Stimulated activated naive CD8-positive, alpha-beta T cell treated with anti-CD3 and anti-CD28 coated beads, Interleukin-15, Interleukin-2, amounts not matched to agents 100 U/mL and 50 U/mL, for 24 hours (primary cell): ENCODE measurements at places on chromosomes 2 and 18.

GRCh38 chr18:49322765-49323490 lies 137.5 kb downstream of the DYM start:
- no peak for DNase-seq

DNA sequence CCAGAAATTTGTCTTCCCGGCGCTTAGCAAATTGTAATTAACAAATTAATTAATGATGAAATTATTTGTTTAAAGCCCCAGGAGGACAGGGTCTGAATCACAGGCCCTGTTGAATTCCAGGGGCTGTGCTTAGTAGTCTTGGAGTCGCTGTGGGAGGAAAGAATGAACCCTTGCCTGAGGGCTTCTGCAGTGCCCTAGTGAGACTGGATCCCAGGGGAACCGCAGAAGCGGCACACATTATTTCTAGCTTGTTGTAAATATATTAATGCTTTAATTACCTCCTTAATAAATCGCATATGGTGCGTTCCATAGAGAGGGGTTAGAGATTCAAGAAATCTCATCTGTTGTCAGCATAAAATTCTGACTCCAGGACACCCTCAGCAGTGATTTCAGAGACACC lies 235.4 kb downstream of the CELF4 start:
- no peak for DNase-seq

- no peak for DNase-seq
These were observed 15.0 kb upstream of the RAB27B start for GRCh38 chr18:54813305-54813704.

DNA sequence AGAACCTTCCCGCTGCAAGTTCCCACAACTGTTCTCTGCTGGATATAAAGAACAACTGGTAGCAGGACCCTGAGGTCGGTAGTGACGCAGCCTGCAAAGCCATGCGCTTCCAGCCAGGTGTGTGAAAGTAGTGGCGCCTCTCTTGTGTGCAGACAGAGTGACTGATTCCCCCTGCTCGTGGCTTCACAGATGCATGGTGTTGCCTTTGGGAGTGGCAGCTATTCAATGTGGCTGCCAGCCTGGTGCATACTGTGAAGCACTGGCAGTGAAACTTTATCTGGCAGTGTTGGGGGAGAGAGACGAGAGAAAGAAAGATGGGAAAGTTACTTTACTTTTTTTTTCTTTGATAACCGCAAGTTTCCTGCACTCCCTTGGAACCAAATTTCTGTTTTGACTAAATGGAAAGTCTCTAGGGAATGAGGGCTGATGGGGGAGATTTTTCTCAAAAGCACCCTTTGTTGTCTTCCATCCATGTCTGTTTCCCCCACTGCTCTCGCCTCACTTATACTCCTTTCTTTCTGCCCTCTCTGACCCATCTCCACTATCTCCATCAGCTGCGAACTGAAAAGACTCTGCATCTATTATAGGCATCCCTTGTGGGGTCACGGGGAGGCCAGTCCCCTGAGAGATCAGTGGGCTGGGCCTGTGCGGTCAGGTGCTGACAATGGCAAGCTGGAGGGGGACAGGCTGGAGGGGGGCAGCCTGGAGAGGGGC lies 90.0 kb upstream of the TNP1 start:
- DNase-seq = no peak

GRCh38 chr2:85137156-85137555 lies 4.0 kb downstream of the TCF7L1 start:
- DNase-seq = no peak

DNA sequence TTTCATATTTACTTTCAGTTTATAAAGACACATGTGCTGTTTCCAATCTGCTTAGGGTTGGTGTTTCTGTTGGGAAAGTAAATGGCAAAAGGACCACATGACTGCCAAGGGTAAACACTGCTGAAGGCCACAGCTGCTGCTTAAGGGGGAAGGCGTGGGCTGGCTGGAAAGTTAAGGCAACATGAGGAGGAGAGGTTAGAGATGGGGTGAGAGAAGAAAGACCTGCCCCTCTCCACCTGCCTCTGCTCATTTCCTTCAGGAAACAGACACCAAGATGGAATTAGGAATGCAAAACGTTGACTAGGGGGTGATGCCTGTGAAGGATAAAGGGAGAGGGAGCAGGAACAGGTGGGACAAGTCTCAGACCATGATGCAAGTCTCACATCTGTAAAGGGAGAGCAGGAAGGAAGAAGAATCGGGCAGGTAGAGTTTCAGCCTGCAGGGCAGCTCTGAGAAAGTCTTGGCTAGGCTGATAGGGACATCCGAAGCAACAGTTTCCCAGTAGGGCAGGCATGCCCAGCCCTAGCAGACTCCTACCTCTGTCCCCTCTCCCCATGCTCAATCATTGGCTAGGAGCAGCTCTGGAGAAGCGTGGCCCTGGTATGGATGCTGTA lies 86.0 kb downstream of the CDC42EP3 start:
- peak; percentile 52 for DNase-seq

GRCh38 chr2:105635564-105635963 lies 109.1 kb upstream of the NCK2 start:
- no peak for DNase-seq

GRCh38 chr2:185144159-185144919 lies 546.0 kb downstream of the ZNF804A start:
- no peak for DNase-seq

GRCh38 chr2:222912117-222912516 lies 51.3 kb downstream of the ACSL3 start:
- no peak for DNase-seq

- DNase-seq = no peak
These were observed 2.4 kb downstream of the PELI1 start for GRCh38 chr2:64141674-64142405.

GRCh38 chr2:190973262-190973661 lies 40.7 kb downstream of the STAT1 start:
- no peak for DNase-seq

DNA sequence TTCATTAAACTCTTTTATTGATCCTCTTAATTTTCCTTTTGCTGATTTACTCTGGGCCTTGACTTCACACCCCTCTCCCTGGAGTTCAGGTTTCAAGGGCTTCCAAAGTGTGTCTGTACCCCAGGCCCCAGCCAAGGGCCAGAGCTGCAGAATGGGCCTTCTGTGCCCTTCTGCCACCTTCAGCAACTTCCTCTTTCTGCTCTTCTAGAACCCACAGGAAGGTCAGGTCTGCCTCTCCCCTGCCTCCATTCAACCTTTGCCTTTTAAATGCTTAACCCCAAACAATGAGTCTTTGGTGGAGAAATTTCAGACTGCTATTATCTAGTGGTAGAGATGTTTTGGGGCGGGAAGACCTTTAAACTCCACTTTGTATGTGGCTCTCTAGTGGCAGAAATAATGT lies 63.1 kb downstream of the TSN start:
- no peak for DNase-seq

DNA sequence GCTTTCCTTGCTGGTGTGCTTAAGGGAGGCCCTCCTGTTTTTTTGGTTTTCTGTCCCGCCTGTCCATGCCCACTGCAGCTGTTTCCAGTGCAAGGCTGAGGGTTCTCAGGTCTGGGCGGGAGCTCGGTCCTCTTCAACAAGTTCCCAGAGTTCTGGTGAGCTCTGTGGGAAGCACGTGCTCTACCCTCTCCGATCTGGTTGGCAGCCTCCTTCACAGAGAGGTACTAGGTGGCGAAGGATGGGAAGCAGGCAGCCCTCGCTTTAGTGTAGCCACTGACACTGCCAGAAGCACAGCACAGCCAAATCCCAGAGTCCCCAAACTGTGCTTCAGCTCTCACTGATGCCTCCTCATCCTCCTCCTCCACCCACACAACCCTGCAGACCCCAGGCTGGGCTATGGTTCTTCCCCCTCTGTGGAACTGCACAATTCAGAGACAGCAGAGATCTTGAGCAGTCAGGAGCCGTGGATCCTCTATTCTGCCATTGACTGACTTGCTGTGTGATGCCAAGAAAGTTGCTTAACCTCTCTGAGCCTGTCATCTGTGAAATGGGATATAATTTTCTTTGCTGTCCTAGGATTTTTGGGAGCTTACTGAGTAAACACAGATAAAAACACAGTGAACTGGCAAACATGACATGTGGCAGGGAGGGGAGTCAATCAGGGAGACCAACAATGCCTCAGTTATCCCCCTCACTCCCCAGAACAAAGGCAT lies 157.3 kb downstream of the MSH2 start:
- DNase-seq = no peak

- DNase-seq = no peak
These were observed 11.6 kb upstream of the RBMS1 start for GRCh38 chr2:160505256-160505655.

- no peak for DNase-seq
These were observed 99.5 kb downstream of the MEIS1 start for GRCh38 chr2:66534461-66534860.

DNA sequence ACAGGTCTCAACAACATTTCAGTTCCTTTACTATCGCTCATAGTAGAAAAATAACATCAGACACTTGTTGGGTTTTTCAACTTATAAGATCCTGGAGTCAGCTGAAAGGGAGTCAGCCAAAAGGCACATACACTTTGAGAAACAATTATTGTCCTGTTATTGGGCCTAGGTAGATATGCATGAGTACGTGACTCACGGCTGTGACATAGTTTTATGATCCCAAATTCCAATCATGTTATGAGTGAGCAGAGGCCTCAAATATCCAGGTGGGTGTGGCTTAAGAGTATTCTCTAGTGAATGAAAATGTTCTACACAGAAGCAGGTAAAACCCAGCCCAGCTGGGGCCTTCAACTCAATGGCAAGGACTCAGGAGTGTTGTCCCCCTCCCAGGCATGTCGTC lies 27.2 kb downstream of the SERPINB8 start:
- DNase-seq = no peak

DNA sequence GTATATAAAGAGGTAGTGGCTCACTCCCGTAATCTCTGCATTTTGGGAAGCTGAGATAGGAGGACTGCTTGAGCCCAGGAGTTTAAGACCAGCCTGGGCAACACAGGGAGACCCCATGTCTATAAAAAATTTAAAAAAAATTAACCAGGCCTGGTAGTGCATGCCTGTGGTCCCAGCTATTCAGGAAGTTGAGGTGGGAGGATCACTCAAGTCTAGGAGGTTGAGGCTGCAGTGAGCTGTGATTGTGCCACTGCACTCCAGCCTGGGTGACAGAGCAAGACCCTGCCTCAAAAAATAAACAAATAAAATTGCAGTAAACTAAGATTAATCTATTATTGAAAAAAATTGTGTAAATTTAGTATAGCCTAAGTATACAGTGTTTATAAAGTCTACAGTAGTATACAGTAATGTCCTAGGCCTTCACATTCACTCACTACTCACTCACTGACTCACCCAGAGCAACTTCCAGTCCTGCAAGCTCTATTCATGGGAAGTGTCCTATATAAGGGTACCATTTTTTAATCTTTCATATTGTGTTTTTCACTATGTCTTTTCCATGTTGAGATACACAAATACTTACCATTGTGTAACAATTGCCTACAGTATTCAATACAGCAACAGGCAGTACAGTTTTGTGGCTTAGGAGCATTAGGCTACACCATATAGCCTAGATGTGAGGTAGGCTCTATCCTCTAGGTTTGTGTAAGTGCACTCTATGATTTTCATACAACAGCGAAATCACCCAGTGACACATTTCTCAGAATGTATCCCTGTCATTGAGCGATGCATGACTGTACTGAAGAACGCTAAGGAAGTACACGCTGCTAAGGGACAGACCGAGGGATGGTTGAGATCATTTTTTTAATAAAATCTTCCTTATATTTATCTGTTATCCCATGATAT lies 10.4 kb upstream of the MAP4K3 start:
- no peak for DNase-seq

GRCh38 chr2:39641635-39642034 lies 24.1 kb upstream of the TMEM178A start:
- no peak for DNase-seq

GRCh38 chr2:94979406-94980375 lies 45.8 kb upstream of the MAL start:
- DNase-seq = no peak

DNA sequence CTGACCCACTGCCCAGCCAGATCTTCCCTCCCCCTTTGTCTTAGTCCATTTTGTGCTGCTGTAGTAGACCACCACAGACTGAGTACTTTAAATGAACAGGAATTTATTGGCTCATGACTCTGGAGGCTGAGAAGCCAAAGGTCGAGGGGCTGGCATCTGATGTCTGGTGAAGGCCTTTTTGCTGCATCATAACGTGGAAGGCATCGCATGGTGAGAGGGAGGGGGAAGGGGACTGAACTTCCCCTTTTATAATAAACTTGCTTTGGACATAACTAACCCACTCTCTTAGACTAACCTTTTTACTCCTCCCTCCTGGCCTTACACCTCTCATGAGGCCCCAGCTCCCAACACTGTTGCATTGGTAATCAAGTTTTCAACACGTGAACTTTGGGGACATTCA lies 83.8 kb downstream of the MAP4K4 start:
- DNase-seq = no peak

GRCh38 chr18:12839526-12840196 lies 44.4 kb downstream of the PTPN2 start:
- DNase-seq = peak; percentile 32

GRCh38 chr2:241132538-241133435 lies 16.5 kb downstream of the PASK start:
- DNase-seq = no peak

- no peak for DNase-seq
These were observed 319.0 kb upstream of the SOX11 start for GRCh38 chr2:5373200-5373599.

- DNase-seq = no peak
These were observed 73.6 kb downstream of the ST6GAL2 start for GRCh38 chr2:106812383-106812782.
